NCI-H2029 treated with DMSO at 0.1 percent for 48 hours (cell line): ENCODE measurements at places on chromosomes 11 and 22.

DNA sequence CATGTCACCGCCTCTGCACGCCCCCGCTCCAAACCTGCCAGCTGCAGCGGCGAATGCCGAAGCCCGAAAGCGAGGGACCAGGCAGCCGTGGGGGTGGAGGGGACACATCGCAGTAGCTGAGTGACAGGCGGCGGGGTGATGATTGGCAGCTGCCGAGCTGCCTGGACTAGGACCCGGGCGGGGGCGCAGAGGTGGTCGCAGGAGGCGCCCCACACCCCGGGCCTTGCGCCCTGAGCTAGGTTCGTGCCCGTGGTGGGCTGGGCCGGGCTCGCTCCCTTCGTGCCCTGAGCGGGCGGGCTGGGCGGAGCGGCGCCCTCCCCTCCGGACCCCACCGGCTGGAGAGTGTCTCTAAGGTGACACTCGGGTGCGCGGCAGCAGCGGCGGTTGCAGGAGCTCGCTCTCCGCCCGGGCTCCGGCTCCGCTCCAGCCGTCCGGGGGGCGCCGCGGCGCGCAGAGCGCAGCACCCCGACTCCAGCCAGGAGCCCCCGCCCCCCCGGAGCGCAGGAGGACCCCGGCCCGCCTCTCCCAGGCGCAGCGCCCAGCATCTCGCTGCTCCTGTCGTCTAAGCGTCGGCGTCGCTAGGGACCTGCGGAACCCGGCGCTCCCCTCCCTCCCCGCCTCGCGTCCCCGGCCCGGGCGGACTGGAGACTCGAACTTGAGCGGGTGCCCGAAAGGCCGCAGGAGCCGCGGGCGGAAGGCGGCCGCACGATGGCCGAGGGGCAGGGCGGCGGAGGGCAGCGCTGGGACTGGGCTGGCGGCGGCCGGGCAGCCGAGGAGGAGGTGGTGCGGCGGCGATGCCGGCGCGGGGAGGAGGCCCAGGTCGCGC is 14.5 kb upstream of the DGKZ start:
- no peak for DNase-seq

DNA sequence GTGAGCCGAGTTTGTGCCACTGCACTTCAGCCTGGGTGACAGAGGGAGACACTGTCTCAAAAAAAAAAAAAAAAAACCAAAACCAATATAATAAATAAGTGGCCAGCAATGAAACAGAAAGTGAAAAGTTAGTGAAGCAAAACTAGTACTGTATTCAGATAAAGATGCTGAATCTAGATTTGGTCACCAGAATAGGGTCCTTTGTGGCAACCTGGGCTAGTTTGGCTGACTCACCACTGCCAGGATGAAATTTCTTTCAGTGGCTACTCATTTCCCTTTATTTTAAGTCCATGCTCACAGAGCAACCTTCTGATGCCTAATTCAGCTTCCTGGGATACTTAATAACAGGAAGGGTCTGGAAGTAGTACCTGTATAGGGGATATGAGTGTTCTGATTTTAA is 26.0 kb downstream of the LIMK2 start:
- DNase-seq: no peak

DNA sequence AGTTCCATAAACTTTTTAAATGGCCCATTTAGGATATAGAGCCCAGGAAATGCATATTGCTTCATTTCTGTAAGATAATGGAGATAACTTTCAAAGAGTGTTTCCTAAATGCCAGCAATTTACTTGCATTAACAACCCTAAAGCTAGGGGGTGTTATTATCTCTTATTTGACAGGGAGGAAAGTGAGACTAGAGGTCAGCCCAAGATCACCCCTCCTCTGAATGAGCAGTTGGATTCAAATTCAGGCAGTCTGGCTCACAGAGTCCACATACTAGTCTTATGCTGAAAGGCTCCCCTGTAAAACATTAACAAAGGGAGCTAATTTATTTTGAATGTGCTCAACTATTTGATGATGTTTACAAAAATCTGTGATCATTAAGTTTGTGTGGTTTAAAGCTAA is 49.9 kb upstream of the TRIM77 start:
- DNase-seq: no peak

DNA sequence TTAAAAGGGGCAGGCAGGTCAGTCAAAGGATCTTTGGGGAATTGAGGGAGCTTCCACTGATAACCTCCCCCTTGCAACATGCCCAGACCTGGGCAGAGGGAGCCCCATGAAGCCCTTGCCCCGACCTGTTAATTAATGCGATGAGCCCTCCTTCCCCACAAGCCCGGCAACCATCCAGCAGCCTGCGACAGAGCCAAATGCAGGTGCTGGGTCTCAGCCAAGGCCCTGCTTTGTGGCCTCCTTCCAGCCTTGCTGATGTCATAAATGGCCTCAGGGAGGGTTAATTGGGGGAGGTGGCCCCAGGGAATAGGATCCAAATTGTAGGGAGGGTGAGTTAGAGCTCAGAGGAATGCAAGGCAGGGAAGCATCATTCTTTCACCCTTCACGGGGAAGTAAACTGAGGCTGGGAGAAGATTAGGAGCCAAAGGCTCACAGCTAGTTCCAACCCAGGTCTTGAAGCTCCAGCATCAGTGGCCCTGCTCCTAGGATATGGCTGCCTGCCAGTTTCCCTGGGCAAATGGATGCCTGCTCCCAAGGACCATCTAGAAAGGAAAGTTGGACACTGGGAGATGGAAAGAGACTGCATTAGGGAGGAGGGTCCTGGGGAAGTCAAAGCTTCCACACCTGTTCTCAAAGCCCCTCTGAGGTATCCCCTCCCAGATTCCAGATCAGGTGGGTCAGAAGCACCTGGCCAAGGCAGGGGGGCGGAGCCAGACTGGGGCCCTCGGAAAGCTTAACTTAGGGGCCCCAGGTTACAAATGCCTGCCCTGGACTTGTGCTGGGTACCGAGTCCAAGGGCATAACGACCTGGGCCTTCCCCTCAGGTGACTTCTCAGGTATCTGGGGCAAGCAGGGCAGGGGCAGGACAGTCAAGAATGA is 34.1 kb downstream of the LMO1 start:
- peak; percentile 80 for DNase-seq

- DNase-seq: no peak
These were observed 65.1 kb upstream of the RASD2 start for GRCh38 chr22:35475545-35475944.

GRCh38 chr22:49268924-49269323 is 558.7 kb downstream of the BRD1 start:
- no peak for DNase-seq

GRCh38 chr22:45072322-45072903 is 62.6 kb upstream of the PHF21B start:
- no peak for DNase-seq

DNA sequence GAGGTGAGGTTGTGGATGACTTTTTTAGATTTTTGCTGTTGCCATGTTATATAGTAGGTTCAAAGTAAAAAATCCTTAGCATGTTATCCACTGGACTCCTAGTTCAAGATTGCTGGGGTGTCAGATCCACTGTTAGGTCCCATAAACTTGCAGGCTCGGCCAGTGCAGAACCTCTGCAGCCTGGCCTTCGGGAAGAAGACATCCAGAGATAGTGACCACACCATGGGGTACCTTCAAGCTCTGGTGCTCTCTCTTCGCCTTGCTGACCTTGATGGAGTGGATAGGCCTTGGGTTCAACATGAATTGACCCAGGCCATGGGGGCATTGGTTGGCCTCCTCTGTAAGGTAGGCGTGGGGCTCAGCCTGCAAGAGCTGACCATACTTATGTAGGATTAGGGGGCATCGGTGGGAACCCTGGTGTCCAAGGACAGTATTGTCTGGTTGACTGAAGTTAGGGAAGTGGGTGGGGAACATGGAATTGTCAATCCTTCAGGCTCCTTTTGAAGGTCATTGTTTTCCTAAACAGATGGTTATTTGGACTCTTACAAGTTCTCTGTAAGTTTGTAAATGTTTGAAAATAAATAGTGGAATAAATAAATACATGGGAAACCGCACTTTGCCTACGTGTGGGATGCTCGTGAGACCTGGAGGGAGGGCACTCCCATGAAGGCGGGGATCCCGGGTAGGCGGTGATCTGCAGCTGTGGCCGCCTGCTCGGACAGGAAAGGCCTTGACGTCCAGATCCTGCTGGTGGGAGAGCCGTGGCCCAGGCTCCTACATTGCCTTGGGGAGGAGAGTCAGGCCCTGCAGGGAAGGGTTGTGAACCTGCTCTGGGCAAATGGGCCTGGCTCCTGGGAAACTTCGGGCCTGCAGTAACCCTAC is 37.1 kb downstream of the BCR start:
- DNase-seq: no peak

DNA sequence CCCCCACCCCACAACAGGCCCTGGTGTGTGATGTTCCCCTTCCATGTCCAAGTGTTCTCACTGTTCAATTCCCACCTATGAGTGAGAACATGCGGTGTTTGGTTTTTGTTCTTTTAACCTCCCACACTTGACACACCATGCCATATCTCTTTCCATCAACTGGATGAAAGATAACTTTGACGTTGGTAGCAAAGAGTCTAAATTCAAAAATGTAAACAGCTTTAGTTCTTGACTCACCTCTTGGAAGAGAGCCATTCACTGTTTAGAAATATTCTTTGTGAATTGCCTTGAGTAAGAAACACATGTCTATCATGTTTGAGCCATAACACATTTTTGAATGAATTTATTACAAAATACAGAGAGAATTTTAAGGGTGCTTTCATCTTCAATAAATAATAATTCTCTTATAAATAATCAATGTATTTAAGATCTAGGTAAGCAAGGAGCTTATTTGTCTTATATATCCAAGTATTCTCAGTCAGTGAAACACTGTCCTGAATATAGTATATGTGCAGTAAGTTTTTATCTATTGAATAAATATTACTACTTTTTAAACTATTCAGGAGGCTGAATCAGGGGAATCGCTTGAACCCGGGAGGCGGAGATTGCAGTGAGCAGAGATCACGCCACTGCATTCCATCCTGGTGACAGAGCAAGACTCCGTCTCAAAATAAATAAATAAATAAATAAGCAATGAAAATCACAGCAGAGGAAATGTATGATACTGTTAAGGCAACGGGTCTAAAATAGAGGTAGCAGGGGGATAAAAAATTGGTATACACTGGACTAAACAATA is 6.7 kb downstream of the CARD18 start:
- no peak for DNase-seq

DNA sequence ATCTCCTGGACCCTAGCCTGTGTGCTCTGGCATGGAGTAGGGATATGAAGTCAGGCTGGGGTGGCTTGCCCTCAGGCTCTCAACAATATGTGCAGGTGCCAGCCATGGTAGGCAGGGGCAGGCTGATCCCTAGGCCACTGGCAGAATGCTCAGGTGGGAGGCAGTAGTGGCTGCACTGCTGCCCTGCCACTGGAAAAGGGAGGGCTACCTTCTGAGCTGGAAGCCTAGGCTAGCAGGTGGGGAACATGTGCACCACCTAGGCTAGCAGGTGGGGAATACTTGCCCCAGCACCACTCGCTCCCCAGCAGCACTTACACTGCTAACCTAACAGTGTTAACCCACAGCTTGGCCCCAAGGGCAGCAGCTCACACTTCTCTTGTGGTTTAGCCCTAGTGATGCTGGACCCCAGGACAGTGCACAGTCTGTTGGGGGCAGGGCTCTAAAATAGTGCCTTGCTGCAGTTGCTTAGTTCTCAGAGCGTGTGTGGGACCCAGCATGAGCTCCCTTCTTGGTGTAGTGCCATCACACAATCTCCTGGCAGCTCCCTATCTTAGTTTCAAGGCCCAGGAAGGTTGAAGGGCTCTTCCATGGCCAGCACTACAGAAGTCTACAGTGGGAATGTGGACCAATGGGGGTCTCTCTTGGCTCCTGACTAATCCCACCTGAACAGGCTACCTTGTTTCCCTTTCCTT is 130.8 kb downstream of the FCHSD2 start:
- DNase-seq: no peak

- DNase-seq: no peak
These were observed 617.1 kb downstream of the BRD1 start for GRCh38 chr22:49210606-49211005.

DNA sequence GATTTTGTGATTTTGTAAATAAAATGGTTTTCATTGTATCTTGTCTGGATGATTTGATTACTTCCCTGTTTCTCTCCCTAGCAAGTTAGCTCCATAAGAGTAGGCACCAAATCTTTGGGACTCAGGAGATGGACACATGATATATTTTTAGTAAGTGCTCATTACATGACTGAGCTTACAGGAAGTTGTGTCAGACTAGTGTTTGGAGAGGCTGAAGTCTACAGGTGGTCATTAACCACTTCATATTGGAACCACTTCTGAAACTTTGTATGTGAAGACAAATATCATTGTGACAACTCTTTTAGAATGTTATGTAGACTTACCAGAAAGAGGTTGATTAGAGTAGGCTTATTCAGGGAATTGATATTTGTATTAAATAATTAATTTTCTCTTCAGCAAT is 19.1 kb downstream of the ARHGAP42 start:
- DNase-seq: no peak

- no peak for DNase-seq
These were observed 22.0 kb downstream of the CELSR1 start for GRCh38 chr22:46515208-46516111.

GRCh38 chr11:45180848-45181192 is 34.4 kb downstream of the PRDM11 start:
- no peak for DNase-seq

GRCh38 chr11:44945666-44946065 is 5.0 kb downstream of the TP53I11 start:
- no peak for DNase-seq

DNA sequence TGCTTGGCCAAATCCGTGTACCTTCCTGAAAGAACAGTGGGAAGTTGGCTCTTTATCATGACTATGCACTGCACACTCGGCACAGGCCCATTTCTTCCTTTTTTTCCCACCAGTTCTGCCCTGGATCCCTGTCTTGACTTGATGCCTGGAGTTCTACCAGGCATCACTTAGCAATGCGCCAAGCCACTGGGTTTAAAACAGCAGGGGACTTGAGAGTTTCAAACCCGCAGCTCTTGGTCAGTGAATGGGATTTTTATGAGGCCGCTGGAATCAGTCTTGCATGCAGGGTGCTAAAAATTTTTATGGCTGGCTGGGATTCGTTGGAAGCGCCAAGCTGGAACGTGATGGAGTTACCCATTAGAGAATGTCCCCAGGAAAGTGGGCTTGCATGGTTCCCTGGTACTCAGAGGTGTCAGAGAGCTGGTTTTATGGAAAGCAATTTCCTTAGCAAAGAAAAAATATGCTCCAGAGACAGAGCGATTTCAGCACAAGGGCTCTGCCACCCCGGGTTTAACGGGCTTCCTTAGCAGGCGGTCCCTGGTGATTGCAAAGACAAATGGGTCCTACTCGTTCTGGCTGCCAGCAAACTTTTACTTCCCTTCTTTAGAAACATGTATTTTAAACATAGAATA is 432.9 kb downstream of the TENM4 start:
- DNase-seq: no peak
